DMS79 treated with DMSO at 0.1 percent for 48 hours (cell line): ENCODE measurements at places on chromosomes 6 and 20.

GRCh38 chr20:48600470-48600945 lies 227.3 kb downstream of the PREX1 start:
- DNase-seq, result no peak

DNA sequence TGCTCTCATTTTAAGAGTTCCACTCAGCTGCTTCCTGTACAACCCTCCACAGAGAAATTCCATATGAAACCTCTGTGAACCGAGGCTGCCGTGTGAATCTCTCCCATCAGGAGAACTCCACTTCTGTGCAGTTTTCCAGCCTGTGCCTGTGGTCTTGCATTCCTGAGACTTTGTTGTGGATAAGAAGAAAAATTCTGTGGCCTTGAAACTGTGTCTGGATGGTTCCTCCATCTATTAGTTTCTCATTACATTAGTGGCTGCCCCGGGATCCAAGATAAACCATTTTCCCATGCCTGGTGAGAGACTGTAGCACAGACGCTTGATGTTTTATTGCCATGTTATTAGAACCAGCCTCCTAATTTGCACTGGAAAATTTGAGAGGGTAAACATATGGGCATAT lies 40.8 kb upstream of the TIAM2 start:
- DNase-seq, result no peak

DNA sequence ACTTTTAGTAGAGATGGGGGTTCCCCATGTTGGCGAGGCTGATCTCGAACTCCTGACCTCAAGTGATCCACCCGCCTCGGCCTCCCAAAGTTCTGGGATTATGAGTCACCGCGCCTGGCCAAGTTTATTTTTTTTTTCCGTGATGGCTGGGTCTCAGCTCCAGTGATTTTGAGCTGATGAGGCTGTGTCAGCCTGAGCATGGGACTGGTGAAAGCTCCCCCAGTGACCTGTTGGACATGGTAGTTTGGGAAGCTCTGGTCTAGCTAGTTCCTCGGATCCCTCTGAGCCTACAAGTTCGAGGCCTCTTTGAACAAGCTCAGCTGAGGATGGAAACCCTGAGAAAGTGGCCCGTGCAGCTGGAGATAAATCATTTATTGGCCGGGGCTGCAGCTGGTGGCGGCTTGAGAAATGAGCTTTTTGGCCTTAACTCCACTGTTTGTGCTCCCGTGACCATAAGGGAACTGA lies 126.8 kb downstream of the SNX5 start:
- DNase-seq, result no peak

GRCh38 chr20:46688151-46689081 lies 828 bp downstream of the TP53RK start:
- no peak for DNase-seq

- DNase-seq, result no peak
Measured at GRCh38 chr6:81511423-81511822, 241.1 kb downstream of the TENT5A start.

- DNase-seq, result no peak
Measured at GRCh38 chr6:42340511-42340910, 111.2 kb downstream of the TRERF1 start.

DNA sequence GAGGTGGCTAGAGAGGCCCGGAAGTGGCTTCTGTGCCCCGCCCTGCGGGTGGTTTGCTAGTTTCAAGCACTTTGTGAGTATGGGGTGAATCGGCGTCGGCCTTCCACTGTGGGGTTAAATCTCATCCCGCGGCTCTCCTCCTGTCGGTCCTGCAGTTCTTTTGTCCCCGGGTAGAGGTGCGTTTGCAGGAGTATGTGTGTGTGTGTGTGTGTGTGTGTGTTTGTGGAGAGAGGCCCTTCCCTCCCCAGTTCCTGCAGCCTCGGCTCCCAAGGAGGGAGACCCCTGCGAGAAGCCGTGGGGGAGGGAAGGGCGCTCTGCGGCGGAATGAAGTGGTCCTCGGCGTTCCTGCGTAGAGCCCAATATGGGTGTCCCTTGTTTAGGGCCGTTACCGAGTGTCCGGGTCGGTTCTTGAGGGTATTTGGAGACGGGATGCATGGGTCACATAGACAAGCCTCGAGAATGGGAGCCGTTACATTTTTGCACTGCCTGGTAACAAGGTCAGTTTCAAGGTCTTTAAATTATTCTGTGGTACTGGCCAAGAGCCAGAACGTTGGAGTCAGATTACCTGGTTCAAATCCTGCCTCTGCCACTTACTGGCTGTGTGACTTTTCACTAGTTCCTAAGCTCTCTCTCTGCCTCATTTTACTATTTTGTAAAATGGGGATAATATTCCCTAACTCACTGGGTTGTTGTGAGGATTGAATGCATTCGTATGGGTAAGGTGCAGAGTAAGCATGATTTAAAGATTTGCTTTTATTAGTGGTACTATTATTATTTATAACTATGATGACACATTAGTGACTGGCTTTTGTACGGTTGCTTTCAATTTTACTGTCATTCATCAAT lies at the start of gene ZKSCAN3:
Gene ZKSCAN3, plus strand, starts transcription at position 56 of the 846 bp plus-strand sequence. CDS start 9,640 bp downstream, outside the sequence.
- DNase-seq, result peak; percentile 90

DNA sequence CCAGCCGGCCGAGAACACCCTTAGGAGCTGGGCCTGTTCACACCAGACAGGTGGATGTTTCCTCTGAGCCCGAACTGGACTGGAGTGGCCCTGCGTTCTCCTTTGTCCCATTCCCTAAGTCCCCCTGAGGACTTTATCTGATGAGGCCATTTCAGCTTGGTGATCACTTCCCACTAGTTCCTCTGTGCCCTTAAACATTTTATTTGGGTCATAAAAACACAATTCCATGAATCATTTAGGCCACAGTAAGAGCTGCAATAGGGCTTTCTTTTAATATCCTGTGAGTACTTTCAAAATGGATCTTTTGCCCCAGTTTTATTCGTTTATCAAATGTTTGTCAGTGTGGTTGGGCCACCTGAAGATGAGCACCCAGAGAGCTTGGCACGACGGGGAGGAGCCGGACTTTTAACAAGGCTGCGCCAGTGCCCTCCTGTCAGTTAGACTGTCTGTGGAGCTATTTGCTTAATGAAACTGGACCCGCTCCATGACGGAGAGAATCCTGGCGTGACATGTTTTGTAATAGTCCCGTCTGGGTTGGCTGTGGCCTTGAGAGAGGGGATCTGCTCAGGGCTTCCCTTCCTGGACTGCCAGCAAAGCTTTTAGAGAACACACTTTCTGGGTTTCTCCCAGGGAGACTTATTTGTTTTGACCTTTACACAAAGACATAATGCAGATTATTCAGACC lies 53.5 kb downstream of the ZDHHC14 start:
- no peak for DNase-seq

DNA sequence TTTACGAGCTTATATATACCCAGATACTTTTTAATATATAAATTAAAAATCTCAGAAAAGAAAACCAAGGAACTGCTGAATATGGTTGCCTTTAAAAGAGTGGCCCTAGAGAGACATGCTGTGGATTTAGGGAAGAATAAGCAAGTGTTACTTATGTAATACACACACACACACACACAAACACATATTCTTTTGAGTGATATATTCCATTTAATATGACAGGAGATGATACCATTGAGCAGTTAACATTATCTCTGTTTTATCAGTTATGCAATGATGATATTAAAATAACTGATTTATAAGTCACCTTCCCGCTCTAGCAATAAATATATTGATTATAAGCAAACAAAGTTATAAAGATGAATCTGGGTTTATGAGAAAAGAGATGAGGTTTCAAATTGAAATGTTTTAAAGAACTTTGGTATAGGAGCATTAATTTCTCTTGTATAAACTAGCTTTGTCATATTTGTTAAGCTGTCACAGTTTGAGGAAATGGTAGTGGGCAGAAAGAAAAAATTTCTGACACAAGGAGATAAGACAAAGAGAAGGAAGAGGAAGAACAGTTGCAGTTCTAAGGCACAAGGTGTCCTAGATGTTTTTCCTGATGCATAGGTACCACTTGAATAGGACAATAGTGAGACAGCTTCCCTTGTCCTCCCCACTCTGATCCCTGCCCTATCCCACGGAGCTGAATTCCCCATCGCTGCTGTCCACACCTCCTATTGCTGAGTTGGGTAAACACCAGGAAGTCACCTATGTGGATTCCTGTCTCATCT lies 26.4 kb downstream of the GPX5 start:
- no peak for DNase-seq

- no peak for DNase-seq
Measured at GRCh38 chr20:62890444-62890843, 28.8 kb upstream of the TCFL5 start.

- no peak for DNase-seq
Measured at GRCh38 chr6:63371104-63371715, 51.4 kb upstream of the LGSN start.

DNA sequence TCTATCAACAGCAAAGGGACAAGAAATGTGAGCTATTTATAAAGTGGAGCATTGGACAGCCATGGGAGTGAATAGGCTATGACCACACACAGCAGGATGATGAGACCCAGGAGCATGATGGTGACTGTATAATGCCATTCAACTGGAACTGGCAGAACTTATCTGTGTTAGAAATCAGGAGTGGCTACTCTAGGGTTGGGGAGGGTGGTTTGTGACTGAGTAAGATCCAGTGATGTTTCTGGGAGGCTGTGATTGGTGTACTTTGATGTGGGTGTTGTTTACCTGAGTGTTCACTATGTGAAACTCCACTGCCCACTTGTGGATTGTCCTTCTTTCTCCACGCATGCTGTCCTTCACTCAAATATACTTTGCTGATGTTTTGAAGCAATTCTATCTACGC lies 11.5 kb upstream of the HLA-B start:
- DNase-seq, result no peak

DNA sequence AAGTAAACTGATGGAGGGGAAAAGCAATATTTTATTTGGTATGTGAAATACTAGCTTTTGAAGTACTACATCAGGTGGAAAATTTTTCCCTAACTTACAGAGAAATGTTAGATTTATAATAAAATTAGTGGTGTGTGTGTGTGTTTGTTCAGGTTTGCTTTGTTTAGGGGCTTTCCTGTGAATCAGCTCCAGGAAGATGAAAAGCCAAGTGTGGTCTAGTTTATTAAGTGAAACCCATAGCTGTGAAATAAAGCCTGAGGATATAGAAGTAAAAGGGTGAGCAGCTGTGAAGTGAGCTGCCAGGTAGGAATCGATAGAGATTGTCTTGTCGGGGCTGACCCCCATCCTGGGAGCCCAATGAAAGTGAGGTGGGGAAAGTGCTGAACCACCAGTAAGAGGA lies 347.6 kb upstream of the IMPG1 start:
- no peak for DNase-seq

- no peak for DNase-seq
Measured at GRCh38 chr20:58458342-58459057, 56.7 kb downstream of the APCDD1L start.
